A549 (cell line): ENCODE measurements at places on chromosomes 1 and 21.

- DNase-seq: no peak
These were observed 106.2 kb downstream of the CACHD1 start for GRCh38 chr1:64575881-64576676.

DNA sequence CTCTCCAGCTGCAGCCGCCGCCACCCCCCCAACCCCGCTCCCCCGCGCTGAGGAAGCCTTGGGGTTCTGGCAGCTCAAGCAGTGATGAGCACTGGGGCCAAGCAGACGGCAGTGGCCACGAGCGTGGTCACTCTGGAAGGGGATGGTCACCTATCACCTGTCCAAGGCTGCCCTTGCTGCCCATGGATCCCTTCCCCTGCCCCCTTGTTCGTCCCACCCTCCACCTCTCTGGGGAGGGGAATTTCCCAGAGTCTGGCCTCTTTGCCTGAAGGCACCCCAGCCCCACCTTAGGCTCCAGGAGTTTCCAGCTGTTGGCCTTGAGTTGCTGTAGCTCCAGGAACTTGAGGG is 7.2 kb upstream of the SMIM12 start:
- DNase-seq: no peak

DNA sequence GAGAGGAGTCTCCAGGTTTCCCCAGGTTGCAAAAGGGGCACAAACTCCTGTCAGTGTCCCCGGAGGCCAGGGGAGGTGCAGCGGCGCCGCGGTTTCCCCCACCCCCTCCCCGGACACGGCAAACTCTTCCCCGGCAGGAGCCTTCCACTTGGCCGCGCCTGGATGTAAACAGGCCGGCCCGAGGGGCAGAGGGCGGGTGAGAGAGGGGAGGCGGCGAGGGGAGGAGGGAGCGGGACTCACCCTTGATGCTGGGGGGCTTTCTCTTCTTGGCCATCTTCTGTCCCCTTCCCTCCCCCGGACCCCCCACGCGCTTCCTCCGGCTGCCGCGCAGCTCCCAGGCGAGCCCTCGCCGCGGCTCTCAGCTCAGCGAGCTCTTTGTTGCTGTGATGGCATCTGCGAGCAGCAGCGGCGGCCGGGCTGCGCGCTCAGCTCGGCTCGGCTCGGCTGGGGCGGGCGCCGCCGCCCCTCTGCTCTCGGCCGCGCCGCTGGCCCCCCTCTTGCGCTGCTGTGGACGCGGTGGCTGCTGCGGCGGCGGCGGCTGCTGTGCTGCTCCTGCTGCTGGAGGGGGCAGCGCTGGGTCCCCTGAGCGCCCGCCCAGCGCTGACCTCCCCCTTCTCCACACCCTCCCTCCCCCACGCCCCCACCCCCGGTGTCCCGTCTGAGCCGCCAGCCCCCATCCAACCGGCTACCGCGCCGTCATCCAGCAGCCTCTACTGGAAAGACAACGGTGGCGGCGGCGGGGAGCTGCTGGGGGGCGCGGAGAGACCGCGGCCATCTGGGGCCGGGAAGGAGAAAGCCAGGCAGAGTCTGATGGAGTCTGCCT is 4.9 kb upstream of the SLC44A5 start:
- DNase-seq: no peak

- no peak for DNase-seq
These were observed 31.9 kb downstream of the WNT9A start for GRCh38 chr1:227915564-227916553.

GRCh38 chr1:109307274-109308021 is 637 bp upstream of the MYBPHL start:
- DNase-seq: no peak

- DNase-seq: no peak
These were observed 95.4 kb upstream of the KLHDC7A start for GRCh38 chr1:18385239-18385790.

DNA sequence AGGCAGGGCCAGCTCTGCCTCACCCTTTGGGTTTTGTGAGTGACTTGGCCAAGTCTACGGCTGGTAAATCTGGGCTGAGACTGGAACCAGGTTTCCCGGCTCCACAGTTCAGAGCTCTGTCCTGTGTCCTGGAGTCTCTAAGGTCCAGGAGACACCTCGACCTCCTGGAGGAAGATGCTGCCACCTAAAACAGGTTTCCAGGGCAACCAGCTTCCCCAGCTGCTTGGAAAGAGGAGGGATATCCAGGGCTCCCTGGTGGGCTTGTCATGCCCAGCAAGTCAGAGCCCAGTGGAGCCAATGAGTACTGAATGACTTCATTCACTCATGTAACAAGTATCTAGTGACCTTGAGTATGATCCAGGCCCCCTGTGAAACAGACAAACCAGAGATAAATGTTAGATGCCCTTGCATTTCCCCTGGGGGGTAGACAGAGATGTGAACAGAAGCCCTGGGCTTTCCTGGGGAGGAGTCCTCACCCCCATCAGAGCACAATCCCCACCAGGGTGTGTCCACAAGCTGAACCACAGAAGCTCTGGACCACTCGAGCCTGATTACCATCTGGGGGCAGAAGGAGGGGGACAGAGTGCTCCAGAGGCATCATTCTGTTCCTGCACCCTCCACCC is 181.2 kb upstream of the RAB4A start:
- no peak for DNase-seq

DNA sequence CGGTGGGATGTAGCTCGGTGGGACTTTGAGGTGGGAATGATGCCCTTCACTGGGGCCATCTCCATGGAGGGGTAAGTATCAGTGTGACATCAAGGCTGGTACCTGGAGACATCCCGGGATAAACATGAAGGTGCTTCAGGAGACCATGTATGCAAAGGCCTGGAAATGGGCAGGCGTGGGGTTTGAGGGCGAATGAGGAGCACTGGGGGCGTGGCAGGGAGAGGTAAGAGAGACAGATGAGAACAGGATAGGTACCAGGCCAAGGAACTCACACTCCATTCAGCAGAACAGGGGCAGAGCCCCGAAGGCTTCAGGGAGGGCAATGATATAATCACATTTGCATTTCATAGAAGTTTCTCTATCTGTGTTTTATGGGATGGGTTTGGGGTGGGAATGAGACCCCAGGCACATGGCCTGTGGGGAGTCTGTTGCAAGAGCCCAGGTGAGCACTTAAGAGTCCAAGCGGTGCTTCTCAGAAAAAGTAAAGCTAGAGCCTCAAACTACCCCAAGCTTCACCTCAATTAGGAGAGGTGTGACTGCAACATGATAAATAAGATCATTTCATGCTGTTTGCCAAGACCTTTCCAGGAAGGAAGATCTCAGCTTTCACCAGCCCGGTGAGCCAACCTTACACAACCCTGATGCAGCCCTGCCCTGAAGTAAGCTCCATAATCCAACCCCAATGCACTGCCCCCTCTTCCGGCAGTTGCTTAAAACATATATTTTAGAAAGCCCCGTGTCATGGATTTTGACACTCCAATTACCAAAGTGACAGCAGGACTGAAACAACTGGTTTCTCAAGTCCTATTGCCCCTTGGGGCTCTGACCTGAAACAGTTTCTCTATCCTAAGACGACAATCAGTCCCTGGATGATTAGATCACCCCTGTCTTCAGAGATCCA is 7.4 kb downstream of the S100A9 start:
- no peak for DNase-seq

DNA sequence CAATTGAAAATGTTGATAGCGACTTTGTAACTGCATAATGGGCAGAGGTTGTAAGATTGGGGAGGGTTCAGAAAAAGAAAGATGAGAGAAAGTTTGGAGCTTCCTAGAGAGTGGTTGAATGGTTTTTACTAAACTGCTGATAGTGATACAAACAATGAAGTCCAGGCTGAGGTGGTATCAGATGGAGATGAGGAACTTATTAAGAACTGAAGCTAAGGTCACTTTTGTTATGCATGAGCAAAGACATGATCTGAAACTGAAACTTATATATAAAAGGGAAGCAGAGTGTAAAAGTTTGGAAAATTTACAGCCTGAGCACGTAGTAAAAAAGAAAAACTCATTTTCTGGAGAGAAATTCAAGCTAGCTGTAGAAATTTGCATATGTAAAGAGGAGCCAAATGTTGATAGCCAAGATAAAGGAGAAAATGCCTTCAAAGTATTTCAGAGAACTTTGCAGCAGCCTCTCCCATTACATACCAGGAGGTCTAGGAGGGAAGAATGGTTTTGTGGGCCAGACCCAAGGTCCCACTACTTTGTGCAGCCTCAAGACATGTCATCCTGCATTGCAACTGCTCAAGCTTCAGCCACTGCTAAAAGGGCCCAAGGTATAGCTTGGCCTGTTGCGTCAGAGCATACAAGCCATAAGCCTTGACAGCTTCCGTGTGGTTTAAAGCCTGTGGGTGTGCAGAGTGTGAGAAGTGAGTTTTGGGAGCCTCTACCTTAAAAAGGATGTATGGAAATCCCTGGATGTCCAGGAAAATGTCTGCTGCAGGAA is 843.9 kb downstream of the AMY1C start:
- no peak for DNase-seq

- no peak for DNase-seq
These were observed 2.0 kb downstream of the VAV3 start for GRCh38 chr1:107963008-107963407.

GRCh38 chr1:235088430-235088829 is 40.2 kb downstream of the TOMM20 start:
- DNase-seq: no peak

- no peak for DNase-seq
These were observed 38.2 kb downstream of the MAPKAPK2 start for GRCh38 chr1:206722751-206723461.

GRCh38 chr1:66682106-66682505 is 70.2 kb upstream of the DYNLT5 start:
- no peak for DNase-seq

DNA sequence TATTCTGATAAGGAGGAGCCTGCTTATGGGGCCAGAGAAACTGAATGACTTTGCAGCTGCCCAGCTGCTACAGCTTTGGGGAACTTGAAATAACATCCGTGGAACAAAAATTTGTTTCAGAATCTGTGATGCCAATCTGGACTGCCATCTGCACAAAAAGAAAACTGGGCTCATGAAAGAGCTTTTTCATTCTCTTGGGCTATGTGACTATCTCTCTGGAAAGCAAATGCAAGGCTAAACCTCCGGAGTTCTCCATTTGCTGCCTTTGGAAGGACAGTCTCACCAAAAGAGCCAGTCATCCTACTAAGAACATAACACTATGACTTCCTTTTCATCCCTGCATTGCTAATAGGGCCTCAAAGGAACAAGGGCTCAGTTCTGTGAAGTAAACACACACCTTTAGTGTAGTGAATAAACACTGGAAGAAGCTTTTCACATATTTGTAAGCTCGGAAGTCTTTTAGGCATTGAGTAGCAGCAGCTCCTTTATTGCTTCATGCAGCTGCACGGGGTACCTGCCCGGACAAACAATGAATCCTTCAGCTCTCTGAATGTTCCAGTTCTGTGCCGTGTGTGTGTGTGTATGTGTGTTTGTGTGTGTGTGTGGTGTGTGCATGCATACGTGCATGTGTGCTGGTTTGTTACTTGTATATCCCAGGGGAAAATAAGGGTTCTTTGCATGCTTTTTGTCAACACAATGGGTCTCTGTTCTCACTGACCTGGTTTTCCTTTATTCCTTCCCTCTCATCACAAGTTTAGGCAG is 255.5 kb upstream of the SGIP1 start:
- no peak for DNase-seq

GRCh38 chr1:92797961-92798360 is 13.1 kb upstream of the EVI5 start:
- no peak for DNase-seq

DNA sequence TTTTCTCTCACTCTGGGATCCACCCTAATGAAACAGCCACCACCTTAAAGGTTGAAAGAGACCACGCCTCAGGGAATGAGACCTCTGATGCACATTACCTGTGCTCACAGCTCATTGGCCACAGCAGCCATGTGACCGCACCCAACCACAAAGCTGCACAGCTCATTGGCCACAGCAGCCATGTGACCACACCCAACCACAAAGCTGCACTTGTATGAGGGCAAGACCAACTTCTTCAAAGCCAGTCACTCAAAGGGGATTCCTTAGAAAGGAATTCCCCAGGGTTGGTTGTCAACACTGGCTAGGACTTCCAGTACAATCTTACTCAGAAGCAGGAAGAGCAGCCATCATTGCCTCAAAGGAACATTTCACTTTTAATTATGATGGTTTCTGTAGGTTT is 43.6 kb upstream of the PDE9A start:
- no peak for DNase-seq

- no peak for DNase-seq
These were observed 6.0 kb downstream of the S100A9 start for GRCh38 chr1:153363641-153364040.

DNA sequence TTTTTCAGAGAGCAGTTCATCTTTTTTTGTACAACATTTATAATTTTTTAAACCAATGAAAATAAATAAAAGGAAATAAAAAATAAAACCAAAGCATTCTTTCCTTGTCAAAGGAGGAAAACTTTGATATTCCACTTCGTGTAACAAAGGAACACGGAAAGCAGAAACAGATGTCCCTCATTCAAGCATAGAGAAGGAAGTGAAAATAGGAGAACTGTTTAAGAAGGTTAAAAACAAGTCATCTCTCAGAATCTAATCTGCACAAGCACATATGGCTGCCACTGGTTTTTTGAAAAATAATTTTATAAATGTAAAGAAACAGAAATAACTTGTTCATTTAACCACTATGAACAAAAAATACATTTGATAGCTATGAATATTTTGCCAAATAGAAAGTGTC is 35.9 kb upstream of the ZNF644 start:
- DNase-seq: no peak

DNA sequence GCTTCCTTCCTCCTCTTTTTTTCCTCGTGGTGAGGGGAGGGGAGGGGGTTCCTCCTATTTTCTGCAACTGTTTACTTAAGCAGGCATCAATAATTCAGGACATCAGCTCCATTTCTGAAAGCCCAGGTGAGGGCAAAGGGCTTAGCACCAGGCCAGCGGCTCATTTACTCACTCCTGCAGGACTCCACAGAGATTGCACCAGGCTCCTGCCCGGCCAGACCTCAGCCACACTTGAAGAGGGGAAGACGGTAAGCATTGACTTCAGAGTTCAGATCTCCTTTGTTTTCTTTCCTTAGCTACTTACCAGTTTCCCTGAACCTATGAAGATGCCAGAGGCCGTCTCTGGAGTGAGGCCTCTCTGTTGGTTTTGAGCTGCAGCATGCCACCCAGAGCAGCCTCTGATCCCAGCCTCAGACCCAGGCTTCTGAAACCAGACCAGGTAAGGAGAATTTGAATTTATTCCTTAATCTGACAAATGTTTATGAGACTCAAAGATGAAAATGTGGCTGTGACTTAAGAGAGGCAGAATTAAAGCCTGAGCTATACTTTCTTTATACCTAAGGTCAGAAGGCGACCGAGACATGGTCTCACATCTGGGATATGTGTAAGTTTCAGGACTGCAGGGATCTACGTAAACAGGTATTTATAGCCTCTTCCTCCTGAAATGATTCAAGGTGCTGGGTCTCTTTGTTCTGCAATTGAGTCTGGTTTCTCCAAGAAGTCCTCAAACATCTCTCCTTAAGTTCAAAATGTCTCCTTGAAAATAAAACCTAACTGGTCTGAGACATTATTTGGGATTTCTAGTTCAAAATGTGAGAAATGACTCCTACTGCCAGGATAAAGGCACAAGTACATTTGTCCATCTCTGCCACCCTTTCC is 272.5 kb upstream of the RUNX1 start:
- DNase-seq: no peak

DNA sequence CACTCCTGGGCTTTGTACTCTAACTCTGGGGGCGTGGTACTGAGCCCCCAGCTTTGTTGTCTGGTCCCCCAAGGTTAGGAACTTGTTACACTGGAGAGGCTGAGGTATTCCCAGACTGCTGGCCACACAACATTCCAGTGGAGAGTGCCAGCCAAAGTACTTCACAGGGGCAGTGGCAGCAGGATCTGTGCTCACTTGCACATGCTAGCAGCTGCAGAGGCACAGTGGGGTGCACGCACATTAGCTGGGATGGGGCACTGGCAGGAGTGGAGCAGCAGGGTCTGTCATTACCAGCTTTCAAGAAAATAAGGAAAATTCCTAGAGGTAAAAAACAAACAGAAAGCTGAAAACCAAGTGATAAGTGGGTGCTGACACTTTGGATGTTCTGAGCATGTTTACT is 31.0 kb downstream of the ZNF691 start:
- DNase-seq: no peak
